Cerebellar cortex (tissue), 1 donor: ENCODE measurements at places on chromosomes 3 and 15.
A peak's percentile ranks its signal among the peaks of the same experiment; 100 is the strongest.

GRCh38 chr3:148360051-148360450 lies 337.7 kb upstream of the AGTR1 start:
- no peak for DNase-seq

GRCh38 chr15:68798346-68799094 lies 22.2 kb downstream of the ANP32A start:
- DNase-seq = peak; percentile 40

DNA sequence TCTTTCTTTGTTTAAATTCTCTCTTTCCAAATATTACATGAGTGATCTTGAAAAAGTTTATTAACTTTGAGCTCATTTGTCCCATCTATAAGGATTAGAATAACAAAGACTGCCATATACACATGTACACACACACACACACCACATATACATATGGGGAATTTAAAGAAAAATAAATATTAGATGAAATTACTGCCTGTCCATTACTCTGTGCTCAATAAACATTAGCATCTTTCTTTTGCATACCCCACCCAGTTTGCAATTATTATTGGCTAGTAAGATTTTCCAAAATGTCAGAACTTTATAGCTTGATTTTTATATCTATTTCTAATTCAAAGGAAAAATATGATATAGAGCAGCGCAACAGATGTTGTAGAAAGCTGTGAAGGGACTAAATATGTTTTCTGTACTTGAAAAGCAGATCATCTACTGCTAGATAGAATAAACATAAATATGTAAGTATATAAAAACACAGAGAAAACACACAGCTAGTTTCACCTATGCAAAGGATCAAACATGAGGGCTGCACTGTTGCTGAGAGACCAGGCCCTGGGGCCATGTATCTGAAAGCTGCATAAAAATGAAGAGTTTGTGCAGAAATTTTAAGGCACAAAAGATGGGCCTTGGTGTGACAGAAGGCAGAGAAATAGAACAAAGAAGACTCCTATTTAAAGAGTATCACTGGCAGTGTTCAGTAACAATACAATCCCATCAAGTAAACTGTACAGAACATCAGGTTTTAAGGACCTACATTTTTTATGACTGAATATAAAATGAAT lies 114.2 kb upstream of the NECTIN3 start:
- DNase-seq = no peak

DNA sequence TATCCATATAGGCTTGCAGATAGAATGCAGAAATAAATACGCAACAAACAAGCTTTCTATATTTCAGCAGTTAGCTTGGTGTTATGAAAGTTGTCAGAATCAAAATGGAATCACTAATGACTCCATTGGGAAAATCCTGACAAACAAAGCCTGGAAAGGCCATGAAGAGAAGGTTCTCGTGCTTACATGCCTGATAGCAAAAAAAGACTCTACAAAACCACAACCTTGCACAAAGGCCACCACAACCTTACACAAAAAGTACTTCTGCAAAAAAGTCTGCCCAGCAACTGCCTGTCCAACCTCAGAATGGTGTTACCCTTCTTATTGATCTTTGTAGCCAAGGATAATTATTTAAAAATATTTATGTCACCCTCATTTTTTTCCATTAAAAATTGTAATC lies 14.4 kb upstream of the PLSCR1 start:
- no peak for DNase-seq

DNA sequence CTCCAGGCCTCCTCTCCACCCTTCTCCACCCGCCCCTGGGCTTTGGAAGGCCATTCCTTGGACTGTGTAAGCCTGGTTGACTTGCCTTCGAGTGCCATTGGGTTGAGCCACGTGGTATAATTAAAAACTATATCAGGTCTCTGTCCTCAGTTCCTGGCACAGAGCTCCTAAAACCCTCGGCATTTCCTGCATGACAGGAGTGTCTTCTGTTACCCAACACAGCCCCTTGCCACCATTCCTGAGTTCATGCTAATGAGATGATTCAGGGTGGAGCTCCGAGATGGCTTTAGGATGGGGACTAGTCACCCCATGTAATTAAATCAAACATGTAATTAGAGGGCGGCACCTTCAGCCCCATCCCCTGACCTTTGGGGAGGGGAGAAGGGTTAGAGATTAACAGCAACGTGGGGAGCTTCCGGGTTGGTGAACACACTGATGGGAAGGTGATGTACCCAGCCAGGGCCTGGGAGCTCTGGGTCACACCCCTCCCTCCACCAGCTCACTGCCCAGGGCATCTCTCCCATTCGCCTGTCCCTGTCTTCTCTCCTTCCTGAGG lies 256.4 kb downstream of the FAM43A start:
- DNase-seq = no peak

DNA sequence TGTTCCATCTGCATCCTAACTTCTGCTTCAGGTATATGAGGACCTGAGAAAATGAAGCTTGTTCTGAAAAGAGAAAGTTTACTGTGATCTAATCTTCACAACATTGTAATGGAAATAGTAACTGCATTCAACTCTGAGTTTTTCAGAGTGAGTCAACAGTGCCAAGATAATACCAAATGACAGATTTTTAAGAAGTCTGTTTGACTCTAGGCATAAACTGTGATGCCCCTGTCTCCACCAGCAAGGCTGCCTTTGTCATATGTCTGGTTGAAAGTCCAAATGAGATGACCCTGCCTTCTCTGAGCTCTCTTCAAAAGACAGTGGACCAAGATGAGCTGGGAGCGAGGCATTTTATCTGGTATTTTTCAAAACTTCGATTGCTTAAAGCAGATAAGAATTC lies 44.8 kb upstream of the B3GNT5 start:
- no peak for DNase-seq

- no peak for DNase-seq
These were observed 9.6 kb upstream of the PLOD2 start for GRCh38 chr3:146170591-146170990.

- peak; percentile 39 for DNase-seq
These were observed 36.5 kb downstream of the ATP13A3 start for GRCh38 chr3:194450341-194450740.

DNA sequence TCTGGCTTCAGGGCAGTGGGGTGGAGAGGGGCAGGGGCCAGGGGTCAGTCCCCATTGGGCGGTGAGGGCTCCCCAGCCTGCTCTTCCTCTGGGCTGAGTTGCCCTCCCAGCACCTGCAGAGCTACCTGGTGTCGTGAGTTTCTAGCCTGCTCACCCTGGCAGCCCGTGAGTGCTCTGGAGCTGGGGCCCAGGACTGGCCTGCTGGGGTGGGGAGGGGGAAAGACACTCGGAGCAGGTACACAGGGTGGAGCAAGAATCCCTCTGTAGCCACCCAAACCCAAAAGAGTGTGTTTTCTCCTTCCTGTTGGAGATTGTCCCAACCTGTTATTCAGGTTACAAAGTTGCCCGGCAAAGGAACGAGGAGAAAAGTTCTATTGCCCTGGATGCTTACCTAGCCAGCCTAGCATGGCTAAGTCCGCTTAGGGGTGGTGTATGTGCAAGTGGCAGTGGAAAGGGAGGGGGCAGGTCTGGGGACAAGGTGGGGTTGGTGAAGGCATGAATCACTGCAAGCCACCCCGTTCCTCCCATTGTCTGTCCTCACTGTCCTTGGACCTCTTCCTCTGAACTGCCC lies 8.9 kb downstream of the FAM3D start:
- DNase-seq = no peak

DNA sequence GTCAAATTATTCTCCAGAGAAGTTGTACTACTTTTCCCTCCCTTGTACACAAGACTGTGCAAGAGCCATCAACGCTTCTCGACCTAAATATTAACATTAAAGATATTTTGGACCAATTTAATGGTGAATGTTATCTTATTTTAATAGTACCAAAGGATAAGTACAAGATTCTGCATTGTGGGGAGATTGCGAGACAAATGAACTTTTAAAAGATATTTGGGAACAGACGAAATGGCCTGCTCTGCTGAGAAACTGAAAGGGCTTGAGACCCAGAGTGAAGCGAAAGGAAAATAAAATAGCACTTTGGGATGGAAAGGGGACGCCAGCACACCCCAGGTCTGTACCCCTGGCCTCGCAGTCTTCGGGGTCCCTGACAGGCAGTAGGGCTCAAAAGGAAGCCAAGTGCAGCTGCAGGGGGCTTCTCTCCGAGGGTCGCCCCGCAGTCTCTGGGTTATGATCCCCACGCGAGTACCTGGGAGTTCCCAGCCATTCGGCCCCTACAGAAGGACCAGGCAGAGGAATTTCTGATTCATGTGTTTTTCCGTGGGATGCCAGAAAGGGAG lies 97.6 kb upstream of the VGLL3 start:
- DNase-seq = no peak

GRCh38 chr3:18580268-18580667 lies 155.1 kb upstream of the SATB1 start:
- no peak for DNase-seq

DNA sequence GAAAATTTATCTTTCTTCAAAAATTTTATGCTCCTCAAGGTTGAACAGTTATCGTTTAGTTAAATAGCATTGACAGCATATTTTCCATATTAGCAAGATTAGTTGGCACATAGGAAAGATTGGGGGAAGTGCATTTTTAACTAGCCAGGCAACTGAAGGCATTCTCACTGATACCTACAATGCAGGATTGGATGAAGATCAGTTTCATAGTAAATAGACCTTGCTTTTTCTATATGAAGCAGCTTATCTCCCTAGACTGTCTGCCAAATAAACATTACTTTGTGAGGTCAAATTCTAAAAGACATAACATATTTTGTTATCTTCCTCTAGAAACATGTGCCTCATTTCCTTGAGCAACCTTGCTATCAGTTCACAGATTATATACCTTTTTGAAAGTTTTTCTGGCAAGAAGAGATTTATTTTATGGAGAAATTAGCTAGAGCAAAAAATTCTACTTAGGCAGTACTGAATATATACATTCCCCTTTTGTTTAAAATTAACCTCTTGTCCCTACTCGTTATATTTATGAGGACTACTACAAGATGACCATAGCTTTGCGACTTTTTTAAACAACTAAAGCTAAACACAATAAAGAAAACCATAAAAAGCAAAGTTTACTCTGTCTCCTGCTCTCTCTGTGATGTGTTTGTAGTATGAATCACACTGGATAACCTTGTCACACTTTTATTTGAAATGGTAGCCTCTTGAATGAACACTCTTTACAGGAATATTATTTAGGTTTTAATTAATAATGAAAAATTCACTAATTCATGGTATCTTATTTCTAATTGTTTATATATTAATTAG lies 654.9 kb upstream of the TBL1XR1 start:
- DNase-seq = no peak

DNA sequence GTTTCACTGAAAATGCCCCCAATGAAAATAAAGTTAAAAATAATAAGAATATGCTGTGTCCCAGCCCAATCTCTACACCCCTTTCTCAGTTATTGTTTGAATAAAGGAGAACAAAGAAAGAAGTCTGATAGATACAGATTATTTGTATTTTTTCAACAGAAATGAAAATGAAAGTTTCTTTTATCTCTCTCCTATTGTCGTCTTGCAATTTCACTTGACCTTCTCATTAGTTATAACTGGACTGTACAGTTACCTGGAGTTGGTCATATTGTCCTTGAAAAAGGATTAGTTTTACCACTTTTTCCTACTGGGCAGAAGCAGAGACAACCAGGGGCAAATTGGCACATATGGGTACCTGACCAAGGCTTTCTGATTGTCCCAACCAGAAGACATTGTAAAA lies 440.0 kb downstream of the PDCD6IP start:
- DNase-seq = no peak

- peak; percentile 91 for DNase-seq
These were observed 544 bp upstream of the GATM start for GRCh38 chr15:45378913-45379262.

GRCh38 chr3:139572847-139573672 lies 33.5 kb upstream of the RBP1 start:
- DNase-seq = no peak

GRCh38 chr3:21781355-21781754 lies 30.3 kb upstream of the ZNF385D start:
- no peak for DNase-seq

- DNase-seq = no peak
These were observed 6.6 kb upstream of the RHCG start for GRCh38 chr15:89502867-89503595.

DNA sequence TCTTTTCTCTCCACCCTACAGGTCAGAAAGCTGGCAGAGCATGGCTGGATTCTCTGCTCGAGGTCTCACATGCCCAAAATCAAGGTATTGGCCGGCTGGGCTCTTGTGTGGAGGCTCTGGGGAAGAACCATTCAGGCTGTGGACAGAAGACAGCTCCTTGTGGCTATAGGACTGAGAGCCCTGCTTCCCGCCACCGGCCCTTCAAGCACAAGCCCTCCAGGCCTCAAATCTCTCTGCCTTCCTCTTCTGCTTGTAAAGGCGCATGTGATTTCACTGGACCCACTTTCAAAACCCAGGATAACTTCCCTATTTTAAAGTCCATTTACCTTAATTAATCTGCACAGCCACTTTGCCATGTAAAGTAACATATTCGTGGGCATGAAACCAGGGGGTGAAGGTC lies 36.2 kb upstream of the MGLL start:
- DNase-seq = no peak

DNA sequence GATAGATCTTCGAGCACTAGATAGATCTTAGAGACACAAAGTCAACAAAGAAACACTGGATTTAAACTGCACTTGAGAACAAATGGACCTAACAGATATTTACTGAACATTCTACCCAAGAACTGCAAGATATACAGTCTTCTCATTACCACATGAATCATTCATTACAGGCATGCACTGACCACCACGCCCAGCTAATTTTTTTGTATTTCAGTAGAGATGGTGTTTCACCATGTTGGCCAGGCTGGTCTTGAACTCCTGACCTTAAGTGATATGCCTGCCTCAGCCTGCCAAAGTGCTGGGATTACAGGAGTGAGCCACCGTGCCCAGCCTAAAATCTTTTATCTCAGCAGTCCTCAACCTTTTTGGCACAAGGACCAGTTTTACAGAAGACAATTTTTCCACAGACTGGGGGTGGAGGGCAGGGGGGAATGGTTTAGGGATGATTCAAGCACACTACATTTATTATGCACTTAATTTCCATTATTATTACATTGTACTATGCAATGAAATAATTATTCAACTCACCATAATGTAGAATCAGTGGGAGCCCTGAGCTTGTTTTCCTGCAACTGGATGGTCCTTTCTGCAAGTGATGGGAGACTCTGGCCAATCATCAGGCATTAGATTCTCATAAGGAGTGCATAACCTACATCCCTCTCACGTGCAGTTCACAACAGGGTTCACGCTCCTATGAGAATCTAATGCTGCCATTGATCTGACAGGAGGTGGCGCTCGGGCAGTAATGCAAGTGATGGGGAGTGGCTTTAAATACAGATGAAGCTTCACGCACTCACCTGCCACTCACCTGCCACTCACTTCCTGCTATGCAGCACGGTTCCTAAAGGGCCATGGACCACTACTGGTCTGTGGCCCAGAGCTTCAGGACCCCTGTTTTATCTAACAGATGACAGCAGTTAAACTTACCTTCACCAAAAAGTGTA lies 21.7 kb downstream of the CSNK1G1 start:
- DNase-seq = no peak

- no peak for DNase-seq
These were observed 41.2 kb downstream of the TRA2B start for GRCh38 chr3:185896636-185897035.

DNA sequence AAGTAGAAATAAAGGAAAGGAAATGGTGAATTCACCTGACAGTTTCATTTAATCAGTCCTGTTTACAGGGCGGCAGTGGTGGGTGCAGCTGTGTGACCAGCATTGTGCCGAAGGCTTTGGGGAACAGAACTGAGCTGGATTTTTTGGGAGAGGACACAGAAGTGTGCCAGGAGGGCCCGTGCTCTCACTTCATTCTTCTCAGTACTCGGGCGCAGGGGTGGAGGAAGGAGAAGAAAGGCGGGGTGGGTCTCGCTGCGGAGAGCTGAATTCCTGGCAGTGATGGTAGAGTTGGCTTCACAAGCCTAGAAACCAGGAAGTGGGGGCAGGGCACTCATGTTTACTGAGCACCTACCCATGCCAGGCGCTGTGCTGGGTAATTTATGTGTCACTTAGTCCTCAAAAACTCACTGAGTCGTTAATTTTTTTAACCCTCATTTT lies 64.6 kb downstream of the CRTC3 start:
- peak; percentile 49 for DNase-seq
